Activated CD4-positive, alpha-beta T cell treated with anti-CD3 and anti-CD28 coated beads, Interleukin-2, Interleukin-6, amounts not matched to agents 100 ng/mL and 50 ng/mL, durations not matched to agents 16 hours and 8 hours (primary cell): ENCODE measurements at places on chromosomes 2 and 18.

GRCh38 chr2:70101174-70101573 lies 13.9 kb downstream of the PCBP1 start:
- DNase-seq, result no peak

DNA sequence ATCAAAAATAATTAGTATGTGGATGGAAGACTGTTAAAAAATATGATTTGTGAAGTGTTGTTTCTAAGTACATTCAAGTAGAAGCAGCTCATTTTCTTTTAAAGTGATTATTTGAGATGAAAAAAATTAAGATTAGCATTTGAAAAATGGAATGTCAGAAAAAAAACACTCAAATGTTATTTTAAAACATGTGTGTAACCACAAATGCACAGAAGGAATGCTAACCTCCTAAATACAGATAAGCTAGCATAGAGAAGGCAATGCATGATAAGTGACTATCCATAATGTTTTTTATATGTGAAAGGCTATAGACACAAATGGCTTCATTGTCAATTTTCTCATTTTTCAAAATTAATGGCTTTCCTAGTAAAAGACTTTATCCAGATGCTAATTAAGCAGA lies 198.9 kb downstream of the NYAP2 start:
- no peak for DNase-seq

DNA sequence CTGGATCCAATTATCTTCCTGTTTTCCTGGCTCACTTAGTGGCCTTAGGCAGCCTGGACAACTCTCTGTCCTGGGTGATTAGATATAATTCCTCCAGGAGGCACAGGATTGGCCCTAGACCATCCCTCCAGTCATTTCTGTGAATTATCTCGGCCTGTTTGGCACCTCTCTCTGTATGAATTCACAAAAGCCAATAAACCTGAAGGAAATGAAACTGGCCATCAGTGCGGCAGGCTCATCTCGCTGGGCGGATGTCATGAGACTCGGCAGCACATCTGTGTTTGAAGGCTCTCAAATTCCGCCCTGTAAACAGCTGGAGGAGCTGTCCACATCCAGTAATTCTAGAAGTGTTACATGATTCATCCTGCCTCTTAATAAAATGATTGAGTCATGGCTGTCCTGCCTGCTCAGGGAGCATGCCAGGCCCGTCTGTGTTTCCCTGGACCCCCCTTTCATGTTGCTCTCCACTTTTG lies 38.6 kb downstream of the ACOXL start:
- DNase-seq, result no peak

DNA sequence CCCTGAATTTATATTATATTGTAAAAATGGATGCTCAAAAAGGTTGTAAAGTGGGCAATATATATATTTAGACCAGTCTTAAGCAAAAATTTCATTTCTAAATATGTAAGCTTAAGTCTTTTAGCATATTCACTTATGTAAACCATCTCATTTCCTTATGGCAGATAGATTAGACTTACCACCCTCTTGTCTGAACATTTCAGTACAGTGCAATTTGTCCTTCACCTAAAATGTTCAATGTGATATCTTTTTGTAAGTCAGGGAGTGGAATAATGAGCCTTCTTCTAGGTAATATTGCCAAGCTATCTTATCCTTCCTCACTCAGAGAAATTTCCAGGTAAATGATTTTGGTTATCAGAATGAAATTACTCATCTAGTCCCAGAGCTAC lies 92.3 kb downstream of the KLF7 start:
- no peak for DNase-seq
